ENCODE measurements at places on chromosomes 3 and 15.

GRCh38 chr3:23183731-23184130 lies 19.4 kb upstream of the UBE2E2 start:
- peak; percentile 9 for DNase-seq

GRCh38 chr3:9769012-9769411 lies 735 bp downstream of the CAMK1 start:
- no peak for DNase-seq

DNA sequence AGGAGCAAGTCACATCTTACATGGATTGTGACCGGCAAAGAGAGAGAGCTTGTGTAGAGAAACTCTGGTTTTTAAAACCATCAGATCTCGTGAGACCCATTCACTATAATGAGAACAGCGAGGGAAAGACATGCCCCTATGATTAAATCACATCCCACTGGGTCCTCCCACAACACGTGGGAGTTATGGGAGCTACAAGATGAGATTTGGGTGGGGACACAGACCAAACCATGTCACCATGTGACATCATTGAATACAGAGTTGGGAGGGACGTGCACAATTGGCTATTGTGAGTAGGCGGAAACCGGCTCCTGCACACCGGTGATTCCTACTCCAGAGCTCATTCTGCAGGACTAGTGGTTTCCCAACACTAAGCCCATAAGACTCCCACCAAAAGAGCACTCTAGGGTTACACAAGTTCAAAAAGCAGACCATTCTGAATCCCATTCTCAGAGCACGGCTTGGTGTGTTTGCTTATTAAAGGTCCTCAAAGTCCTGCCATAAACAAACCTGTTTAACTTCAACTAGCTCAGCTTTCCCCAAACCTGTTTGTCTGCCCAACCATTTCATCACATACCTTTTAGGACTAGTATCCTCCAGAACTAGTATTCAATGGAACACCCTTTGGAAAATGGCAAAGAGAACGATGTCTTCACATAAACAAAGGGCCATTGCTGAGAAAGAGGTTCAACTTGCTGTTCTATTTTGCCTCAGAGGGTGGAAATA lies 167.6 kb downstream of the TLE3 start:
- DNase-seq: no peak

GRCh38 chr3:192825216-192825615 lies 92.4 kb downstream of the MB21D2 start:
- no peak for DNase-seq

DNA sequence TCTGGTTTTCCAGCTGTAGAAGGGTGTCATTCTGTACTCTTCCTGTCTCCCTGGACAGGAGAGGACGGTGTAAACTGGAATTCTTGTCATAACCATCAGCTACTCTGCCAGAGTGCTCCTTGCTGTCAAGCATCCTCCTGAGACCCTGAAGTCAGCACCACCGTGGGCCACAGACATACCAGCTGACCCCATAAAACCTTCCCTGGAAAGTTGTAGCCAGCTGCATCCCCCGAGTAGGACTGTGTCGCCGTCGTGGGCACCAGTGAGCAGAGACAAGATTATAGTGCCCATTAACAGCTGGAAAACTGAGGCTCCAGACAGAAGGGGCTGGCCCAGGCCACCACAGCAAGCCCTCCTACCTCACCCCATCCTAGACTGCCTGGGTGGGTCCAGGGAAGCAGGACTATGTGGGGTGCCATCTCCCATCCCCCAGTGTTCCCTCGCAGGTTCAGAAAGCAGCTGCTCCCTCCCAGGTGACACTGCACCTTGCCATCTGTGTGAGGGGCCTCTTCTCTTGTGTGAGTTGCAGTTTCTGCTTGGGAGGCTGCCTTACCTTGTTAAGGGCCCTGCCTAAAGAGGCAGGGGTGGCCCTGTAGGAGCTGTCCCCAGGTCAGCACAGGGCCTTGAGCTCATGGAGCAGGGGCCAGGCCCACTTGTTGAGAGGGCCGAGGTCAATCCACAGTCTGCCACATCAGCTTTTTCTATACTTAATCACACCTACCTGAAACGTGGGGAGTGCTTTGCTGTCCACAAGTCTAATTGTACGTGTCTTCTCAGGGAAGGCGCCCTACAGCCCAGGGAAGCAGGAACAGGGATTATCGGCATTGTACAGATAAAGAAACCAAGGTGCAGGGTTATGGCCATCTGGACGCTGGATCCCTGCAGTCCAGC lies 191.9 kb upstream of the LINGO1 start:
- no peak for DNase-seq

All from right lung (tissue), 10 donors.